ENCODE measurements at places on chromosomes 2 and 18.

- no peak for DNase-seq
Observed at GRCh38 chr2:12755384-12755783, 38.6 kb downstream of the TRIB2 start.

DNA sequence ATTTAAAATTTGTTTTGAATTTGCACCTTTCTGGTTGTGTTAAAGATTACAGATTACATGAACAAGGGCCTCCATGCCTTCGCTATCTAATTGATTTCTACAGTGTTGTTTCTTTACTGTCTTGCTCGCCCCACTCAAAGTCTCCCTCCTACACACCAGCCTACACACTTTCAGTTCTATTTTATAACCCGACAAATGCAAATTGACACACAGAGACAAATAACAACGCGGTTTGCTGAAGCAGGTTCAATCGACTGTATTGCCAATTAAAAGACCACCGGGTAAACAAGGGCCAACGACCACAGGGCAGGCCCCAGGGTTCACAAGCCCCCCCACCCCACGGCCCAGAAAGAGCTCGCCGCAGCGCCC is 869 bp downstream of the STARD7 start:
- no peak for DNase-seq

DNA sequence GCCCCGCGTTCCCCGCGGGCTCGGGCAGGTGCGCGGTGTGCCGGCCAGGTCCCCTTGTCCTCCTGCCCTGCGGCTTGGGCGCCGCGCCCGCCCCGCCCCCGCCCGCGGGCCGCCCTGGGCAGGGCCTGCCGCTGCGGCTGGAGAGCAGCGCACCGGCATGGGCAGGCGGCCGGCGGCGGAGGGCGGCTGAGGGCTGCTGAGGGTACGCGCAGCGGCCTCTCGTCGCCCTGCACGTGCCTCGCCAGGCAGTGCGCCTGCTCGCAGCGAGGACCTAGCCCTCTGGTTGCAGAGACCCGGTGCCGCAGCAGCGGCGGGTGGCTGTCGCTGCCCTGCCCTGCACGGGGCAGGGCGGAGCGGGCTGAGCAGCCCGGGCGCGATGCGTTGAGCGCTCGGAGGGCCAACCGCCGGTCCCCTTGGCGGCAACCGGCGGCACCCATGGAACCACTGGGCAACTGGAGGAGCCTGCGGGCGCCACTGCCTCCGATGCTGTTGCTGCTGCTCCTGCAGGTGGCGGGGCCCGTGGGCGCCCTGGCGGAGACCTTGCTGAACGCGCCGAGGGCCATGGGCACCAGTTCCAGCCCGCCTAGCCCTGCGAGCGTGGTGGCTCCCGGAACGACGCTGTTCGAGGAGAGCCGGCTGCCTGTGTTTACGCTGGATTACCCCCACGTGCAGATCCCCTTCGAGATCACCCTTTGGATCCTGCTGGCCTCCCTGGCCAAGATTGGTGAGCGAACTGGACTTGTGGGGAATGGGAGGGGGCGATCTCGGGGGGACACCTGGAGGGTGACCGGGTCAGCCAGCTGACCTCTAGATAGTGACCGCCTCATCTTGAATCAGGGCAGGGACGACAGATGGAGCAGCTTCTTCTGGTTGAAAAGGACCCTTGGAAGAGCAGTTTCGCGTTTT is at the start of gene SLC9A2:
Gene SLC9A2 (plus strand): TSS at position 140 of the 906 bp plus-strand sequence. CDS start 296 bp downstream, at position 436.
- no peak for DNase-seq

- DNase-seq: no peak
Observed at GRCh38 chr2:85702172-85702571, 8.0 kb downstream of the GNLY start.

DNA sequence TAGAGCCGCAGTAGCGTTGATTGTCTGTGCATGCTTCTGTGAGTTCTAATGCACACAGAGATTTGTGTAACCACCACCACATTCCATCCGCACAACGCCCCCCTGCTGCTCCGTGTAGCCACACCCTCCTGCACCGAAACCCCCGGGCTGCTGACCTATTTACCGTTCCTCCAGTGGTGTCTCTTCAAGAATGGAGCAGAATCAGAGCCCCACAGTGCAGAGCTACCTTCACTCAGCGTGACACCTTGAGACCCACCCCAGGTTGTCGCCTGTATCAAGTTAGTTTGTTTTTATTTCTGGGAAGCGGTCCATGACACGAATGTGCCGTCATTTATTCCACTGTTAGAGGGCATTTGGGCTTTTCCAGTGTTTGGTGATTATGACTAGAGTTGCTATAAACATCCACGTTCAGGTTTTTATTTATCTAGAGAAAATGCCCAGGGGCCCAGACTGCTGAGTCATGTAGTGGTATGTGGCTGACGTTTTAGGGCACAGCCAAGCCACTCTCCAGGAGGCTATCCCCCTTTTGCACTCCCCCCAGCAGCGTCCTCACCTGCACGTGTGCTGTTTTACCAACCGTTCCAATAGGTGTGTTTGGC is 266.8 kb downstream of the NDUFA10 start:
- no peak for DNase-seq

DNA sequence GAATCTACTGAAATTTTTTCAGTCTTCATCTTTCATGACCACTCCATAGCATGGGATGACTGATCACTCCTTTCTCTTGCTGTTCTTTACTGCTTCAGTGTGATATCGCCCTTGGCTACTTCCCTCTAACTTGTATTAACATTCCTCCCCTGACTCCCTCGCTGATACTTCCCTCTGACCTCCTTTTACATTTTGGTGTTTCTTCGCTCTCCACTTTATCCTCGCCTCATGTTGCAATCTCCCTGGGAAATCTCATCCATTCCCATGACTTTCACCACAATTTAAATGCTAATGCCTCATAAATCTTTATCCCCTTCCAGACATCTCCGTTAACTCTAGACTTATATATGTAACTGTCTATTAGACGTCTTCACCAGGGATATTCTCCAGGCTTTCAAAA is 167.3 kb downstream of the IKZF2 start:
- DNase-seq: no peak

DNA sequence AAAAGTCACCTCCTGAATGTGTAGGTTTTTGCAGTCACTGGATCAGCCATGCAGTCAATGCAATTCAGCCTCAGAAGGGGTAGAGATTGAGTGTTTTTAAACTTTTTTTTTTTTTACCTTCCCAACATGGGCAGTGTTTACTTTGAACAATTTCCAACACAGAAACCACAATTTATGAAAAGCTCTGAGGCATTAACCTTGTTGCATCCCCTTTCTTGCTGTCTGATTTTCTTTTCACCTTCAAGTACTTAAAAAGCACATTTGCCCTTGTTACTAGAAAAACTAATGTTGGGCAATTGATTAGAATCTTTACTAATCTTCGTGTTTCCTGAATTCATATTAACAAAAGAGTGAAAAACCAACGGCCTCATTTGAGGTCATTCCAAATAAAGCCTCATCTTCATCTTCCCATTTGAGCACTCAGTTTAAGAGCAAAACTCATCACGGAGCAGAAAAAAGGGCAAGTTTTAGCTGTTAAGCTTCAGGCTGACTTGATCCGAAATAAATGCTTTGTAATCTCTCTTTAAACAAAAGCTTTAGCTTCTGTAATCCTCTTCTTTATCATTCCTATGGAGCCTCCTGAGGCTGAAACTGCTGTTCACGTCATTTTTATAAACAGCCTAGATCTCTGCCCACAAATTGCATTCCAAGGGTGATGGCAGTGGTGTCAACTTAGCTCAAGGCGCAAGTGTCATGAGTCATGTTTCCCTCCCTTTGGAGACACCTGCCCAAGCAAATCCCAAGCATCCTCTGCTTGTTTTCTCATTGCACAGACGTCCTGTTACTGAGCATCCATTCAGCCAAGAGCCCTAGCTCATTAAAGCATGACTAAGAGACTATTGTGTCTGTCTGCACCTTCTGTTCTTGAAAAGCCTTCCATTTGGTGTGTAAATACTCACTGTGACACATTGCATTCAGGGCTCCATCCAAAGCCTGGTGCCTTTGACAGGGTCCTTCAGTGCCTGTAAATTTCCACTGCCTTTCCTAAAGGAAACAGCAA is 107.7 kb downstream of the HNMT start:
- DNase-seq: peak; percentile 56

GRCh38 chr18:56891116-56891515 is 240.0 kb downstream of the WDR7 start:
- no peak for DNase-seq

GRCh38 chr18:73778032-73778359 is 369.6 kb downstream of the FBXO15 start:
- DNase-seq: no peak

GRCh38 chr2:235934774-235935484 is 233.3 kb downstream of the GBX2 start:
- no peak for DNase-seq
